NCI-H510A treated with DMSO at 0.1 percent for 48 hours (cell line): ENCODE measurements at places on chromosomes 7 and 10.

- no peak for DNase-seq
Measured at GRCh38 chr10:12508165-12508564, 158.8 kb downstream of the CAMK1D start.

DNA sequence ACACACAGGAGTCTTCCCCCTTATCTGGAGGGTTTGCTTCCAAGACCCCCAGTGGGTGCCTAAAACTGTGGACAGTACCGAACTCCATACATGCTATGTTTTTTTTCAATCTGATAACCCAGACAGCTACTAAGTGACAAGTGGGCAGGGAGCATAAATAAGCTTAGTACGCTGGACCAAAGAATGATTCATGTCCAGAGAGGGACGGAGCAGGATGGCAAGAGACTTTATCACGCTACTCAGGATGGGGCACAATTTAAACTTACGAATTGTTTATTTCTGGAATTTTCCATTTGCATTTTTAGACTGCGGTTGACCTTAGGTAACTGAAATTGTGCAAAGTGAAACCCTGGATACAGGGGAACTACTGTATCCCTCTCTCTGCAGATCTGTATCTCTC lies 410.0 kb upstream of the MKI67 start:
- DNase-seq, result no peak

DNA sequence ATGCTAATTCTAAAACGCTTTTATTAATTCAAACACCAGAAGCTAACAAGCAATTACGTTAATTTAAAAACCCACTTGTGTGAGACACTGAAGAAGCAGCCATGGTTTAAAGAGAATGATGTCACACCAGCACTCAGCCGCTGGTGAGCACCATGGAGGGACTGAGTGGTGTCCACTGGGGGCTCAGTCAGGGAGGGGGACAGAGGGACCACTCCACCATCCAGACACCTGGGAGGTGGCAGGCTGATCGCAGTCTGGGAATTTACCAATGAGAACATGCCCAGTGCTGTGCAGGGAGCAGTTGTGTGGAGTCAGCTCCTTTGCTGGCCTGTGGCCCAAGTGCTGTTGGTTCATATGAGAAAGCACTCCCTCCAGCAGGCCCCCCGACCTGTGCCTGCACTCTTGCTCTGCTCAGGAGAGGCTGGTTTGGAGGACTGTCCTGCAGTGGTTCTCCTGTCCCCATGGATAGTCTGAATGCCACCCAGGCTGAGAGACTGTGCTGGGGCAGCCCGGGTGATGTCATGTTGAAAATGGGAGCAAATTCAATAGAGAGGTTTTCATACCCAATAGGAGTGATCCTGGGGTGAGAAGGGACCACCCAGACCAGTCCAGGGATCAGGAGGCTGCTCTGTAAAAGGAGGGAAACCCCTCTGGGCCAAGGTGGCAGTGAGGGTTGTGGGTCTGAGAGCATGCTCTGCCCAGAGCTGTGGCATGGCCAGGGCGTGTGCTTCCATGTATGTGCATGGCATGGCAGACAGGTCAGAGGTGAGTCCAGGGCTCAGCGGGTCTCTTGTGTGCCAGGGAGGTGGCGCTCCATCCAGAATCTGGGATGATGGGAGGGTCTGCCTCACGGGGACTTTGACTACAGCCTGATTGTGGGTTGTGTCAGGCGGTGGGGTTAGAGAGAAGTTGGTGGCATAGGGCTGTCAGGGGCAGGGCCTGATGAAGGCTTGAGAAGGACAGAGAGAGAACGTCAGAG lies 12.7 kb downstream of the ADCY1 start:
- no peak for DNase-seq

- DNase-seq, result no peak
Measured at GRCh38 chr7:45703373-45703821, 129.2 kb downstream of the ADCY1 start.

DNA sequence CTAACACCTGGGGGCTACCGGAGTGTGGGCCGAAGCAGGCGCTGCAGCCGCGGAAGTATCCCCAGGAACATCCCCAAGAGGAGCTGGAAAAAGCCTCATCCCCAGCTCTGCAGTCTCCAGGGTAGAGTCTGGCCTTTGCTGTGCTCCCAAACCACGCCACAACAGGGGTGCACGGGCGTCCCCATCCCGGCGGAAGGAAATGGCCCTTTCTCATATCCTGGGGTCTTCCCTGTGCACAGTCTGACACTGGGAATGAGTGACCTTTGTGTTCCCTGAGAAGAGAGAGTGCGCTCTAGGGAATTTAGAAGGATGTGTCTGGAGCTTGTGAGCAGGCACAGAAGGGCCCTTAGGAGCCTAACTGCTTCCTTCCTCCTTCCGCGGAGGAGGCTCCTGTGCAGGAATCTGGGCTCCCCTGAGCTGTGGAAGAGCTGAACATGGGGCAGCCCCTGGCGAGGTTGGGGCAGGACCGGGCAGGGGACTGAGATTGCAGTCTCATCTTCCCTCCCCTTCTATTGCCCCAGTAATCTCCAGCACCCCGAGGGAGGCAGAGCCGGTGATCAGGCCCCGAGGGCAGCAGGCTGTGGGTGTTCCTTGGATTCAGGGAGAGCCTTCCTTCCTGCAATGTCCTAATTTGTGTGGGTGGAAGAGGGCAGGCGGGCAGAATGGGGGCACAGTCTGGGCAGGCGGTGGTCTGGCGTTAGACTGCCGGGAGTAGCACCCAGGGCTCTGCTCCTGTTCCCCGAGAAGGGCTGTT lies 1.3 kb downstream of the REPIN1 start:
- no peak for DNase-seq

- no peak for DNase-seq
Measured at GRCh38 chr7:12398186-12398585, 5.5 kb downstream of the VWDE start.

- DNase-seq, result no peak
Measured at GRCh38 chr10:110394898-110395297, 90.2 kb upstream of the SMNDC1 start.

DNA sequence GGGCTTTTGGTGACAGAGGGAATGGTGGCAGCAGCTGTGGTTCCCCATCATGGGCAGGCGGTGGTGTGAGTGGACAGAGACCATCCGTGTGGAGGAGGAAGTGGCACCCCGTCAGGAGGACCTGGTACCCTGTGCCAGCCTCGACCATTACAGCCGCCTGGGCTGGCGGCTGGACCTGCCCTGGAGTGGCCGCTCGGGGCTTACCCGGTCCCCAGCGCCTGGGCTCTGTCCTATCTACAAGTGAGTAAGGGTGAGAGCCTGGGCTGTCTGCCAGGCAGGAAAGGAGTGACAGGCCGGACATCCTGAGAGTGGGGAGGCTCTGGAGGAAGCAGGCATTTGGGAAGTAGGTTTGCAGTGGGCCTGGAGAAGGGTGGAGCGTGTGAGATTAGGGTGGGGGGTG lies 2.9 kb upstream of the ZNF467 start:
- DNase-seq, result no peak

- no peak for DNase-seq
Measured at GRCh38 chr10:68700197-68700596, 20.8 kb upstream of the CCAR1 start.

DNA sequence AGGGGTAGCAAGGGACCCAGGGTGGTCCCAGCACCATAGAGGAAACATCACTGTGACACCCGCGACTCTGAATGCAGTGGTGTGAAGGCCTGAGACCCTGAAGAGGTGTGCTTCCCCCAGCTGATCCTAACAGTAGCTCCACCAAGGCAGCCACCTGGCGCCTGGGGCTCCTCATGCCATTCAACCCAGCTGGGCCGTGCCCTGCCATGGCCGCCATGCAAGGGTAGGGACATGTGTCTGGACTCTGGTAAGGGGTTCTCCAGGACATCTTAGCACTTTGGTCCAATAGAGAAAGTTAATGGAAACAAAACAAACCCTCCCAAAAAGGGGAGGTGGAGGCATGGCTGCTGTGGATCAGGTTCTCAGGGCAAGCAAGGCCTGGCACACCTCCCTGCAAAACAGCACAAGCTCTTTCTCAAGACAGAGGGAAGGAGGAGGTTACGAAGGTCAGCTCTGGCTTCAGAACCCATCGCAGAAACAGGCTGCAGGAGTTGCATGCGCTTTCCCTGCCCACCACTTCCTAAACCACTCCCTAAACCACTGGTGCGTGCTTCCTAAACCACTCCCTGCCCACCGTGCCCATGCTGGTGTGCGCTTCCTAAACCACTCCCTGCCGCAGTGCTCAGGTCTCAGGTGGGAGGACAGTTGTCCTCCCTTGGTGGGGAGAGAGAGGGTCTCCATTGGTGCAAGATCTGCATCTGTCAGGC lies 108.7 kb downstream of the LARP4B start:
- no peak for DNase-seq

- no peak for DNase-seq
Measured at GRCh38 chr7:128017460-128017859, 13.8 kb downstream of the LRRC4 start.

DNA sequence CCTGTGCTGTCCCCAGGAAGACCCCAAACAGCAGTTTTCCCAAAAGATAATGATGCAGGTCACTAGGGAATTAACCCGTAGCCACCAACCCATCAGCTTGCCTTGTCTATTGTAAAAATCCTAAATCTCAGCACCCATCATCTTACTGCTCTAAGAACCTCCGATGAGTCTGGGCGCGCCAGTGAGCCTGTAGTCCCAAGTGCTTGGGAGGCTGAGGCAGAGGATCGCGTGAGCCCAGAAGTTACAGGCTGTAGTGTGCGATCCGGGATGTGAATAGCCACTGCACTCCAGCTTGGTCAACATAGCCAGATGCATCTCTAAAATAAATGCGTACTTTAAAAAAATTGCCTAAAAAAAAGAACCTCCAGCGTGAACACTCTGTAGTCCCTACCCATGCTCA lies 951 bp downstream of the AS3MT start:
- no peak for DNase-seq

GRCh38 chr7:22464299-22464698 lies 35.7 kb downstream of the STEAP1B start:
- DNase-seq, result no peak

DNA sequence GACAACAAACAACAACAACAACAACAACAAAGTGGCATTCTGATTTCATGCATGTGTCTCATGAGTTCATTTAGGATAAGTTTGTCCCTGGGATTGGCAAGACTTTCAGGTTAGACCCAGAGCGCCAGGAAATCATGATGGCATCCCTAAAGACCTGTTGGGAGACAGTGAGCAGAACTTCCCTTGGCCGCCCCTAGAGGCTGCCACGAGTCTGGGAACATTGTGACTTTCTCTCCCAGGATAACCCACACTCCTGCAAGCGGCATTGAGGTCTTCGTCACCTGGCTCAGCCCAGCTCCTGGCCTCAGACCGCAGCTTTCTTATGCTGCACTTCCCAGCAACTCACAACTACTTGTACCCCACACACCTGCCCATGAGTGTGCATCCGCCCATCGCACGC lies 80.5 kb upstream of the RNF32 start:
- DNase-seq, result no peak

DNA sequence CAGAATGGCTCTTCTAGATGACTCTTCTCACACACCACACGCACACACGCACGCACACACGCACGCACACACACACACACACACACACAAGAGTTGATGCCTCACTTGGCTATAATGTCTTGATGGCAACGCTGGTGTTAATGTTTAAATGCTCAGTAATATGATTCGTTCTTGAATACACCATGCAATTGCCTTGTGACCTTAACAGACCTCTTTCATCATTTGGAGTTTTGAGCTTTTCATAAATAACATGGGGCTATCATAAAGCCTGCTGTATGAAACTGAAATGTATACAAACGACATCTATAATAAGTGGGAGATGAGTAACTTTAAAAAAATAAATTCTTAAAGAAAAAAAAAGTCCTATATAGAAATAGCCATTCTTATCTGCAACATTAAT lies 8.2 kb downstream of the JCAD start:
- DNase-seq, result no peak

- no peak for DNase-seq
Measured at GRCh38 chr10:127133672-127134500, 62.5 kb downstream of the INSYN2A start.

DNA sequence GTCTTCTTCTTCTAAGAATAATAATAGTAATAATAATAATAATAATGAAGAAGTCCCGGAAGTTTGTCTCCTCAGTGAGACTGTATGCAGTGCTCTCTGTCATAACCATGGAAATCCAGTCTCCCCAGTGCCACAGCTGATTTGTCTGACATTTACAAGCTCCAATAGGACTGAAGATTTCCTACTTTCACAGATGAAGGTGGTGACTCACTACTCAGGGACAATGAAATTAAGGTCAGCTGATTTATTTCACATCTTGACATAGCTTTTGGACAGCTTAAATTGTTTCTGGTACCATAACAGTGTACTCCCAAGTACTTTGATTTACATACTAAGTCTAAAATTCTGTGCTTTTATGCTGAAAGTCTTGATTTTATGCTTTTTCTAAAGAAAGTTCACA lies 6.9 kb downstream of the CELF2 start:
- DNase-seq, result no peak

GRCh38 chr7:50436133-50436806 lies 13.9 kb downstream of the FIGNL1 start:
- DNase-seq, result no peak

DNA sequence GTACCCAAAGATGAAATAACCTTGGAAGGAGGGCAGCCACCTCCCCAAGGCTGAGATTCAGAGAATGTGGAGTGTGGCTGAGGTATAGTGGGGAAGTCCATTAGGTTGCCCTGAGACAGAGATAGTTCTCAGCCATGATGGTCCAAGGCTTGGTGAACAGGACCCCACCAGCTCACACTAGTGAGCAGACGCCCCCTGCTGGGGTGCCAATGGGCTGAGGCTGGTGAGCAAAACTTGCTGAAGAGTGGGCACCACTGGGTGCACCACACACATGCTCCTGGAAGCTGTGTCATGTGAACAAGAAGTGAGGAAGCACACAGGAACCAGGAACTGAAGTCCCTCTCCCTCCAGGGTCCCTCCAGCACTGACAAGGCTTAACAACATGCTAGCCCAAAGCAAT lies 8.9 kb downstream of the FBXL13 start:
- DNase-seq, result no peak

GRCh38 chr10:56633876-56634452 lies 272.9 kb upstream of the ZWINT start:
- DNase-seq, result peak; percentile 65

DNA sequence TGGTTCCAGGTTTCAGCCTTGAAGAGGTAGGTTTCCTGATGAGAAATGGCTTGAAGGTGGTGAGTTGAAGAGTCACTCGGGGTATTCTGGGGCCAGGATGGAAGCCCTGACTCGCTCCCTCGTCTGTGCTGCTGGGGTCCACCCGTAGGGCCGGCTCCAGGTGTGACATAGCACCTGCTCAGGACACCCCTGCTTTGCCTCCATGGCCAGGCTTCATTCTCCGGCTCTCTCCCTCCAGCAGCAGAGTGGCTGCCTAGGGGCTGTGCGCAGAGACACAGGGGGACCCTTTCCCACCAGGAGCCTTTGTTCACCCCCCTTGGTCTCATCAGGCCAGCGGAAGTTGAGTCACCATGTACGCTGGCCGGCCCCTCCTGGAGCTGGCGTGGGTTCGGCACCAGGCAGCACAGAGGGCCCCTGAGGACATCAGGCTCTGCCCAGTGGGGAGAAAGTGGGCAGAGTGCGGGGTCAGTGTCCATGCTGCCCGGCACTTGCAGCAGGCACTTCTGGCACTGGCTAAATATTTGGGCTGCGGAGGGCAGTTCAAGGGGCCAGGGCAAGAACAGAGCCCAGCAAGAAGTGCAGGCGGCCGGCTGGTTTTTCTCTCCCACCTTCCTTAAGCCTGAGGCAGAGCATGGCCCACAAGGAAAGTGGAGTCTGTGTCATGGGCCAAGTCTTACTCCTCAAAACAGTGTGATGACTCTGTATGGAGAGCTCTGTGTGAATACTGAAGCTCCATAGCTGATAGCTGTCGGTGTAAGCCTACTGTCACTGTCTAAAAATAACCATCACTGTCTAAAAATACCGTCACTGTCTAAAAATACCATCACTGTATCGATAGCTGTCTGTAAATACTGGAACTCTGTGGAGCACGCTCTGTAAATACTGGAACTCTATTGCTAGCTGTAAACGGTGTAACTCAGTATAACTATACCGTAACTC lies 3.7 kb upstream of the PRKAR1B start:
- DNase-seq, result no peak
